NCI-H1930 (cell line): ENCODE measurements at places on chromosomes 3 and 15.
A peak's percentile ranks its signal among the peaks of the same experiment; 100 is the strongest.

GRCh38 chr3:14871456-14872200 lies 52.9 kb downstream of the FGD5 start:
- no peak for DNase-seq

- no peak for DNase-seq
Measured at GRCh38 chr3:16770021-16770420, 114.7 kb upstream of the PLCL2 start.

GRCh38 chr3:141294848-141295247 lies 63.2 kb downstream of the PXYLP1 start:
- DNase-seq: no peak

GRCh38 chr3:138103466-138103865 lies 11.9 kb downstream of the DZIP1L start:
- no peak for DNase-seq

DNA sequence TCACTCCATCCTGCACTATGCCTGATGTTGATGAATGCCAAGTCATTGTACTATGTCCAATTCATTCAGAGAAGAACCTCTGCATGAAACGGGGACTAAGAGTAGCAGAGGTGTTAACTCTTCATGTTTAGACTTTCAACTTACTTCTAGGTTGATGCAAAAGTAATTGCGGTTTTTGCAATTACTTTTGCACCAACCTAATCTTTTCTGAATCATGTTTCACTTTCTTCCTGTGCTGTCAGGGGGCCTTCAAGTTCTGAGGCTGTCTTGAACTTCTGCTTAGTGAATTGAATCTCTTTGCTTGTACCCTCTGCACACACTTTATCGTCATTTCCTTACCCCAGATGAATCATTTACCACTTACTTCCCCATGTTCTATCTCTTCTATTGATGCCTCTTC lies 636.2 kb downstream of the NAALADL2 start:
- no peak for DNase-seq

DNA sequence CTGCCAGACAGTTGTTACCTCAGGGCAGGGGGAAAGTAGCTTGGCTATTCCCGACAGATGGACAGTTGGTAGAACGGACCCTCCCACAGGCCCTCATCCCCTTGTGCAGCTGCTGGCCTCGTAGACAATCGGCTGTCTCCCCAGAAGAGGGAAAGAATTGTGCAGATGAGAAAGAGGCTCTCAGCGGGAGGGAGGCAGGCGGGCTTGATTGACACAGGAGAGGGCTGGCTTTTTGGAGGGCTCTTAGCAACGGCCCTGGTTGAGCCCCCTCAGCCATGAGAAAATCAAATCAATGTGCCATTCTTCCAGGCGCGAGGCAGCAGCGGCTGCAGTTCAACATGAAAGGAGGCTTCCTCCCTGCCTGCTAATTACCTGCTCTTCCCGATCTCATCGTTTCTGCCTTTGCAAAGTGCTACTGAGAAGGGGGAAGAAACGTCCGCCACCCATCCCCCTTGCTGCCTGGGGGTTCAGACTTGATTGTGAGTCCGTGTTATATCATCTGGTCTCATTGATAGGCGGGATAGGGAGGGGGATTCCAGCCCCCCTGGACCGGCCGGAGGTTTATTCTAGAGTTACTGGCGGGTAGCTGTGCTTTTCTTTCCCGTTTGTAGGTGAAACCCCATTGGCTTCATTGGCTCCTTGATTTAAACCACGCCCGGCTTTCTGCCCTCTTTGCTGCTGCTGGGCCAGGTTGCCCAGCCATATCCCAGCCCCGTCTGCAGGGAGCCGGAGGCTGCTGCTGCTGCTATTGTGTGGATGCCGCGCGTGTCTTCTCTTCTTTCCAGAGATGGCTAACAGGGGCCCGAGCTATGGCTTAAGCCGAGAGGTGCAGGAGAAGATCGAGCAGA lies at the start of gene TAGLN3:
Gene TAGLN3, plus strand, starts transcription at position 287 of the 848 bp plus-strand sequence. Its CDS starts 501 bp downstream, at position 788.
- peak; percentile 31 for DNase-seq

- no peak for DNase-seq
Measured at GRCh38 chr3:57821765-57822164, 65.7 kb downstream of the SLMAP start.

DNA sequence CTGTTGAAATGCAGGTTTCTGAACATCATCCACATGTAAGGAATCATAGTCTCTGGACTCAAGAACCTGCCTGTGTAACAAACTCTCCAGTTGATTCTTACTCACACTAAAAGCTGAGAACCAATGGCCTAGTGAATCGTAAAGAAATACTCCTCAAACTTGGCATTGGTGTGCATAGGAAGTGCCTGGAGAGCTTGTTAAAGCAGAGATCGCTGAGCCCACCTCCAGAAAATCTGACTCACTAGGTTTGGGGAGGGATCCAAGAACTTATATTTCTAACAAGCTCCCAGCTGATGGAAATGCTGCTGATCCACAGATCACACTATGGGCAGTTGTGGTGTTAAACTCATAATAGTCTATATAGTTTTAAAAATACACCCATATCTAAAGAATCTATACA lies 55.8 kb upstream of the LMCD1 start:
- no peak for DNase-seq

DNA sequence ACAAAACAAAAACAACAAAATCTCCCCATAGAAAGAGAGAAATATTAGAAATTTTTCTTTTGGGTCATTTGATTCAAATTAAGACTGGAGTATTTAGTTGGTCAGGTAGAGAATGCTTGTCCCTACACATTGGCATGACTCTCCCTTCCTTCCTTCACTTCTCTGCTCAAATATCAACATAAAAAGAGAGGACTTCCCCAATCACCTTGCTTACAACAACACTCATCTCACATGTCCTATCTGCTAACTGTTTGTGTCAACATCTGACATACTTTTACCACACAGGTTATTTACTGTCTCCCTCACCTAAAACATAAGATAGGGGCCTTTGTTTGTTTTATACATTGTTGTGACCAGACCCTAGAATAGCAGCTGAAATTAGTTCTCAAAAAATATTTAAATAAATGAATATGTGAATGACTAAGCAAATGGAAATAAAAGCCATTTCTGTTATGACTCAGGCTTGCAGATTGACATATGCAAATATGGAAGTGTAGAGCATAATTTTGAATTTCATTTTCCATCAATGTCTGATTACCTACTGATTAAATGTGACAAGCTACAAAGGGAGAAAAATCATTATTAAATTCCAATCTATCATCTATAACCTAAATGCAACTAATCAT lies 304.8 kb downstream of the CTNNB1 start:
- DNase-seq: no peak

- DNase-seq: no peak
Measured at GRCh38 chr3:197750858-197751737, 1.4 kb downstream of the FYTTD1 start.

DNA sequence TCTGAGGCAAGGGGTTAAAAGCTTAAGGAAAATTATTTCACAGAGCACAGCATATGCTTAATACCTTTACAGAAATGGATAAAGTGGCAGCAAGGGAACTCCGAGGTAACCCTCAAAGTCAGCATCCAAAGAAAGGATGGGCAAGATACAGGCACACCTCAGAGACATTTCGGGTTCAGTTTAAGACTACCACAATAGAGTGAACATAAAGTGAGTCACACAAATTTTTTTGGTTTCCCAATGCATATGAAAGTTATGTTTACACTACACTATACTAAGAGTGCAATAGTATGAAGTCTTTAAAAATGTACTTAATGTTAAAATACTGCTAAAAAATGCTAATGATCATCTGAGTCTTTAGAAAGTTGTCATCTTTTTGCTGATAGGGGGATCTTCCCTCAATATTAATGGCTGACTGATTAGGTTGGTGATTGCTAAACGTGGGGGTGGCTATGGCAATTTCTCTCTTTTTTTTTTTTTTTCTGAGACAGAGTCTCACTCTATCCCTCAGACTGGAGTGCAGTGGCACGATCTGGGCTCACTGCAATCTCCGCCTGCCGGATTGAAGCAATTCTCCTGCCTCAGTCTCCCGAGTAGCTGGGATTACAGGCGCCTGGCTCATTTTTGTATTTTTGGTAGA lies 10.0 kb downstream of the UBR1 start:
- no peak for DNase-seq

DNA sequence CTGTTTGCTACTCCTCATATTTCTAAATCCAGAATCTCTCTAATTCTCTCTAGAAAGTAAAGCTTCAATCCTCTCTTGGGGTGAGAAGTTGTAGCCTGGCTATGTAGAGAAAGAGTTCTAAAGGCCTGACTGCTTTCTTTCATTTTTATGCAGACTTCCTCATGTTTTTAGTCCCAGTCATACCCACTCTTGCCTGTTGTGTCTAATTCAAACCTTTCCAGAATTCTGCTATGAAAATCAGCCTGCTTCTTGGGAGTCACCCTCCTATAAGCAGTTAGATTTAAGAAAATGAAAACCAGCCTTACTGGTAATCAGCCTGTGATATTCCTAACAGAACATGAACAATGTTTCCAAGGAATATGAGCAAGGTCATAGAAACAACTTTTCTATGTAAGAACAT lies 14.8 kb upstream of the ZNF639 start:
- DNase-seq: no peak

DNA sequence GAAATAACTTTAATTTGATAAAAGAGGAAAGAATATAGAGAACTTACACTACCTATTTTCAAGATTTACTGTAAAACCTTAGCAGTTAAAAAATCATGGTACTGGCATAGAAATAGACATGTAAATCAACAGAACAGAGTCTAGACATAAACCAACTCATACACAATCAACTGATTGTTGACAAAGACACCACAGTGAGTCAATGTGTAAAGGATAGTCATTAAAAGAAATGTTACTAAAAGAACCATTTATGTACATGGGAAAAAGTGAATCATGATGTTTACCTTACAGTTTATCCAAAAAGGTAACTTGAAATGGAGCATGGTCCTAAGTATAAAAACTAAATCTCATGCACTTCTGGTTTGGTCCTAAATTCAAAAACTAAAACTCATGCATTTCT lies 847.4 kb downstream of the IGSF11 start:
- DNase-seq: peak; percentile 14

- DNase-seq: no peak
Measured at GRCh38 chr3:57951066-57951882, 56.9 kb upstream of the FLNB start.

- DNase-seq: no peak
Measured at GRCh38 chr15:58587486-58587885, 155.7 kb downstream of the LIPC start.

DNA sequence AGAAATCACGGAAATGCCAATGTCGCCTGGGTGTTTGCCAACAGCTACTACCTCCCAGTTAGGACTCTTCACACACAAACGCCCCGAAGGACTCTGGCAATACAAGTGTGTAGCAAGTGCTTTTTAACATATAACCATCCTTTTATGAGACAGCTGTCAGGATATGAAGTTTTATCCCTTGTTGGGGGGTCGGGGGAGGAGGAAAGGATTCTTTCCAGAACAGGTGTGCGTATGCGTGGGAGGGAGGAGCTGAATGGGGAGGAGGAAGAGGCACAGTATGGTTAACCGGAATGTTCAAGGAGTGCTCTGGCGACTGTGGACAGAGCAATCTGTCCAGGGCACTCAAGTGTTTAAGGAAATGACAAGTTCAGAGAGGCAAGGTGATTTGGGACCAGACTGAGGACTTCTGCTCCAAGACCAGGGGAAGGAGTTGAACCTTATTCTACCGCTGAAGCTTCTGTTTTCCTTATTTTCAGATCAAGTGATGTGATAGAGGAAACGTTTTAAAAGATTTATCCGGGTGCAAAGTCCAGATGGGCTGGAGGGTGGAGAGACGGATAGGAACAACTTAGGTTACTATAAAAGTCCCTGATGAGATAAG lies 1.3 kb downstream of the TSPAN3 start:
- no peak for DNase-seq

- DNase-seq: no peak
Measured at GRCh38 chr15:91473894-91474545, 374.0 kb downstream of the SV2B start.

- DNase-seq: no peak
Measured at GRCh38 chr3:105415951-105416350, 49.2 kb downstream of the ALCAM start.

DNA sequence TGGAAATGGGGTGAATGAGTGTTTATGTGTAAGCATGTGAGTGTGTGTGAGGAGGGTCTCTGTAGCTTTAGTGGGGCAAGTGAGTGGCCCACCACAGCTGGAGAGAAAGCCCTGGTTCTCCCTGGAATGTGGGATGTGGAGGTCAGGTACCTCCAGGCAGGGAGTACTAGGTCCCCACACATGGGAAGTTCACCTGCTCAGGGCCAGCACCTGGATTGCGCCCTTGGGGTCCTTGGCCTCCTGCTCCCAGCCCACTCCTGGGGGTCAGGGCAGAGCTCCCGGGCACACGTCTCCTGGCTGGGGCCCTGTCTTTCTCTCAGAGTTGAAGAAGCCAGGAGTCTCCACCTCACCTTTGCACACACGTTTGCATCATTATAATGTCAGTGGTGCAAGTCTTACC lies 40.0 kb upstream of the TMCC1 start:
- DNase-seq: no peak

- DNase-seq: no peak
Measured at GRCh38 chr15:69490356-69491037, 37.9 kb downstream of the RPLP1 start.

GRCh38 chr3:39428745-39429201 lies 22.3 kb downstream of the RPSA start:
- DNase-seq: no peak

- DNase-seq: no peak
Measured at GRCh38 chr3:172511783-172512762, 11.2 kb downstream of the TNFSF10 start.

- DNase-seq: no peak
Measured at GRCh38 chr15:89500397-89501270, 4.3 kb upstream of the RHCG start.

- DNase-seq: no peak
Measured at GRCh38 chr3:140629357-140630137, 48.3 kb upstream of the TRIM42 start.

DNA sequence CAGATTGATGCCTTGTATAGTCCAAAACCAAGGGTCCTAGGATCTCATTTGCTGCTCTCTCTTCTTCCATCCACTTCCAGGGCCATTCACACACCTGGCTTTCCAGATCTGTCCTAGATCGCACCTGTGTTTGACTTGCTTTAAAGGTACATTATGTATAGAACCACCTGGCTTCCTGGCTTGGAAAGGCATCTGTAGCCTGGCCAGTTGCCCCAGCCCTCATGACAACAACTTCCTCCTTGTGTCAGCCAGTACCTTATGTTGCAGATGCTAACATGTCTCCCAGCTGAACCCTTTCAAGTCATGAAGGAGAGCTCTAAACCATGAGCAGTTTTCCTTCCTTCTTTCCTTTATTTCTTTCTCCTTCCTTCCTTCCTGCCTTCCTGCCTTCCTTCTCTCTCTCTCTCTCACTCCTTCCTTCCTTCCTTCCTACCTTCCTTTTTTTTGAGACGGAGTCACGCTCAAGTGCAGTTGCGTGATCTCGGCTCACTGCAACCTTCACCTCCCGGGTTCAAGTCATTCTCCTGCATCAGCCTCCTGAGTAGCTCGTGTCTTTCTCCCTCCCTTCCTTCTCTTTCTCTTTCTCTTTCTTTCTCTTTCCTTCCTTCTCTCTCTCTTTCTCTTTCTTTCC lies 2.5 kb upstream of the HTR3C start:
- no peak for DNase-seq

DNA sequence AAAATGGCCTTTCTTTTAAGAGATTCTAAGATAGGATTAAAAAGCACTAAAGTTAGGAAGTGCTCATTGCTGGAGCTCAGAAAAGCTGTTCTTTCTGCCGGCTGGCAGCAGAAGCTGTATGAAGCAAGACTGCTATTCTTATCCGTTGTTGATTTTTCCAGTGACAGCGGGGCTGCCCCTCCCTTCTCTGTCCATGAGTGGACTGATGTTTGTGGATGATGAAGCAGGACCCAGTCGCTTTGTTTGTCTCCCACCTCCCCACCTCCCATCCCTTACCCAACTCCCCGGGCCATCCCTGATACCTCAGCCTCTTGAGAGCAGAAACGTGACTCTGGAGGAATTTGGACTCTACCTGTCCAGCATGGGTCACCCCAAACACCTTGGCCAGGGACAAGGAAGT lies 10.3 kb upstream of the MUSTN1 start:
- no peak for DNase-seq

- DNase-seq: no peak
Measured at GRCh38 chr3:76965122-76965725, 74.7 kb upstream of the ROBO2 start.
